ENCODE measurements at places on chromosomes 12 and 14.

- DNase-seq = no peak
Observed at GRCh38 chr14:81295958-81296923, 75.5 kb upstream of the GTF2A1 start.

DNA sequence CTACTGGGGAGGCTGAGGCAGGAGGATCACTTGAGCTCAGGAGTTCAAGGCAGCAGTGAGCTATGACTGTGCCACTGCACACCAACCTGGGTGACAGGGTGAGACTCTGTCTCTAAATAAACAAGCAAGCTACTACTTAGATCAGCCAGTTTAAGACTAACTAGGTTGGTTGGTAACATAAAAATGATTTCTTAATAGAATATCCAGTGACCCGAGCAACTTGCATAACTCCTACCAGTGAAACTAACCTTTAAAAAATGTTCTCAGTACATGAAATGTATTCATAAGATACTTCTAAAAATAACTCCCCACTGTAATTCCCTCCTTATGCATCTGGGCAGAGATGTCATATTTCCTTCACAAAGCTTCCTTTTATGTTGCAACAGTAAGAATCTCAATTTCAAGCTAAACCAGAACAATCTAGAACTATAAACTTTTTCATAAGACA, 15.9 kb downstream of the TAOK3 start:
- peak; percentile 79 for DNase-seq

- DNase-seq = no peak
Observed at GRCh38 chr12:25271486-25272098, 20.9 kb upstream of the KRAS start.

GRCh38 chr12:11840366-11840765, 190.9 kb downstream of the ETV6 start:
- peak; percentile 34 for DNase-seq

- DNase-seq = no peak
Observed at GRCh38 chr12:101038289-101038871, 171.7 kb downstream of the SLC5A8 start.

- no peak for DNase-seq
Observed at GRCh38 chr12:61798778-61799177, 461.4 kb upstream of the USP15 start.

GRCh38 chr14:56182410-56182809, 64.2 kb downstream of the PELI2 start:
- no peak for DNase-seq

DNA sequence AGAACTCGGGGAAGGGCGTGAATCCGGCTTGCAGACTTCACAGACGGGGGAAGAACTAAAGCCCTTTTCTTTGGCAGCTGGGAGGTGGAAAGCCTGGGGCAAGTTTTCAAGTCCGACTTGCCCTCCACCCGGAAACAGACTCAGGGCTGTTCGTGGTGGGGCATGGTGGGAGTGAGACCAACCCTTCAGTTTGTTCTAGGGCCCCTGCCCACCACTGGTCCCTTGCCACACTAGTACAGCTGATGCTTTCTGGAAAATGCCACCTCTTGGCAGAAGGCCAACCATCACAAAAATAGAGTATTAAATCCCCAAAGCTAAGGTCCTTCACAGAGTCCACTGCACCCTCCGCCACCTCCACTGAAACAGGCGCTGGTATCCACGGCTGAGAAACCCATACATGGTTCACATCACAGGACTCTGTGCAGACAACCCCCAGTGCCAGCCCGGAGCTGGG, 50.4 kb upstream of the DDX11 start:
- no peak for DNase-seq

DNA sequence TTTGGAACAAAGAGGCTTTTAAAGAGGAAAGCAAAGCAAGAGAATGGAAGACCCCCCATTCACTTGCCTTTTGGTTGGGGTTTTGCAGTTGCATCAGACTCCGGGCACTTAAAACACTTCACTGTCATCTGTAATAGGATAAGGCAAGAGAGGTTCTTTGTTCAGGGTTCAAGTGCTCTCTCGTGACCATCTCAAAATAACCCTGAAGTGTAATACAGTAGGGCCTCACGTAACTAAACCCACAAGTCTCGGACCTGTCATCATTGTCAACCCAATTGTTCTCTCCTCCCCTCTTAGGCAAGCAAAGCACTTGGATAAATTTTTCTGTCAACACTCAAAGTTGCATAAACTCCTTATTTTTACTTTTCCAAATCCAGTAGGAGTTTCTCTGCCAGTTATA, 26.9 kb upstream of the MYBPC1 start:
- no peak for DNase-seq

DNA sequence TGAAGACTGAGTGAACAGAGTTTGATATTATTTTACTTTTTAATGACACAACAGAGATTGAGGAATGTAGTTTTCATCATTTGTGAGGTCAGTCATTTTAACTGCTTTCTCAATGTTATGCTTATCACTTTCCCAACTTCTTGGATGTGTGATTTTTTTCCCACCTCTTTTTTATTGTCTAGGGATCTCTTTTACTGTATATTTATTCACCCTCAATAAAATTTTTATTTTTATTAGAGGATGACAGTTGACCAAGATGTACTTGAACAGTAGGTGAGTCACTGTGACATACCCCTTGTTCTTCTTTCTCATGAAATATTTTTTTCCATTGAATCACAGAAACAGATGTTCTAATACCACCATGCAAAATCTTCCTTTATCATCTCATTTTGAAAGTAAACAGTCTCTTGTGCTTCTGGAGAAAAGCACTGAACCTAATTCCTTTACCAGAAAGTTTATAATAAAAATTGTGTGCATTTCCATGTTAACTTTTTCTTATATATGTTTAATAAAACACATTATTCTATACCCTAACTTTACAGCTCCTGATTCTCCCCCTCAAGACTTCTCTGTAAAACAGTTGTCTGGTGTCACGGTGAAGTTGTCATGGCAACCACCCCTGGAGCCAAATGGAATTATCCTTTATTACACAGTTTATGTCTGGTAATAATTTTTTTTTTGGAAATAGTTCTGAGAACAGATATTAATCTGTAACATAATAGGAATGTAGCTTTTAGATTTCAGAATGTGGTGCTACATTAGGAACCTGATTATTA, 65.9 kb downstream of the PTPRQ start:
- DNase-seq = peak; percentile 16
